ENCODE measurements at places on chromosomes 2 and 18.

- DNase-seq: no peak
These were observed 271.1 kb upstream of the VWC2L start for GRCh38 chr2:214139630-214140284.

GRCh38 chr2:185978634-185979407 lies 240.2 kb downstream of the FSIP2 start:
- no peak for DNase-seq

GRCh38 chr18:36328916-36329315 lies 31.4 kb downstream of the FHOD3 start:
- DNase-seq: no peak

- DNase-seq: no peak
These were observed 141.8 kb downstream of the FIGN start for GRCh38 chr2:163593982-163594381.

GRCh38 chr2:138779406-138779780 lies 797 bp downstream of the NXPH2 start:
- DNase-seq: no peak

- DNase-seq: no peak
These were observed 87.3 kb downstream of the TNFRSF11A start for GRCh38 chr18:62412231-62412979.

- no peak for DNase-seq
These were observed 35.6 kb upstream of the SYT4 start for GRCh38 chr18:43312891-43313290.
